ENCODE measurements at places on chromosomes 5 and 9.

GRCh38 chr5:123089914-123090660, 1.0 kb downstream of the PRDM6 start:
- no peak for DNase-seq

GRCh38 chr5:39775086-39775796, 350.5 kb upstream of the DAB2 start:
- DNase-seq = no peak

DNA sequence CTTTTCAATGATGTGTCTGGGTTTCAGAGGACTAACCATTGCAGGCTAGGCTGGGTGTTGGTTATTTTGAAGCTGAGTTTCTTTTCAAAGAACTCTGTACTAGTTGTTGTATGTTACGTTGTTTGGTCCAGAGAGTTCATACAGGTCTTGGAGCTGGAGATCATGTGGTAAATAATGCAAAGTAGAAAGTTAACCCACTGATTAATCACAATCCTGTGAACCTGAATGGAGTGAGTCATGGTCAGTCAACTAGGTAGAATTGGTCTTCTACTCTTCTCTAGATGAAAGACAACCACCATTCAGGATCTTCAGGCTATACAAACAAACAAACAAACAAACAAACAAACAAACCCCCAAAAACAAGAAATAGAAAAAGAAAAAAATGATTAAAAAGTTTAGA, 388.9 kb upstream of the ACTBL2 start:
- no peak for DNase-seq

DNA sequence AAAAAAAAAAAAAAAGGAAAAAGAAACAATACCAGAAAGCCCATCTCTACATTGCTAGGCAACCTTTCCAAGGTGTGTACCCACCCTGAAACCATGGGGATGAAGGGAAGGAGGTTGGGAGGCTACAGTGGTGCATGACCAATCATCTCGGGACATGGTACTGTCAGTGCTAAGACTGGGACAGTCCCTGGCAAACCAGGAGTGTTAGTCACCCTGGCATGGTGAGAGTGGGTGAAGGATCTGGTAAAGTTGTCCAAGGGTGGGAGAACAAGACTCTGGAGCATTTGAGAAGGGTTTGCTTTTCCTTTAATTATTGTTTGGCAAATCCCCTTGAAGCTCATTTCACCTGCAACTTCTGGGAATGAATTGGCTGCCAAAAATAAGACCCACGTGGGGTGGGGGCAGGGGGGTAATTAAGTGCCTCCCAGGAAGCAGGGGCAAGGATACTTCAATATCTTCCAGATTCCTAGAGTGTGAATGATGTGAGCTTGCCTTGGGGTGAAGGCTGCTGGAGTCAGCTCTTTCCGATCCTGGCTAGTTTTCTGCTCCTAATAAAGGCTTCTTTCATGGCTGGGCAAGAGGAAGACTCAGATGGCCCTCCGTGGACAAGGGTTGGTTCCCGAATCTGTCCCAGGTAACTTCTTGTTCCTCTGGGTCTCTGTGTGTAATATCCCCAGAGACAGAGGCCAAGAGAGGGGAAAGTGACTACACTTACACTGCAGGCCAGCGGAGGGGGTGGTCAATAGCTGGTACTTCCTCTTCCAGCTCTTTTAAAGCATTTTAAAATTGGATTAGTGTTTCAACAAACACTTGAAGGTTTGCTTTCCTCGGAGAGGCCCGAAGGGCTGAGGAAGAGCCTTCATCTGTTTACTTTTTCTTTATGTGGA, 61.6 kb upstream of the SPRY4 start:
- no peak for DNase-seq

DNA sequence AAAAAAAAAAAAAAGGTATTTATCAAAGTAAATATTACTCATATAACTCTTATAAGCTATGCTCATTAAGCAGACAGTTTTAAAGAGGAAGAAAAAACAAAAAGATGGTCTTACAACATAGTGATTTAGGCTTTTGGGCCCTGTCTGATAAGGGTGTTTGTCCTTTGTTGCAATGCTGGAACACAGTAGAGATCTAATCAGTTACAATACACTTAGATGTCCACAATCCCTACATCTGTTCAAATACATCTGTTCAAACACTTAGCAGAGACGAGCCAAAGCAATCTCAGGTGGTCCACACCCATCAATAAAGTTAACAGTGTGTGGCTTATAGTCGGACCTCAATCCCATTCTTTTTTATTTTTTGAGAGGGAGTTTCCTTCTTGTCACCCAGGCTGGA, 11.0 kb downstream of the PRXL2C start:
- DNase-seq = no peak

DNA sequence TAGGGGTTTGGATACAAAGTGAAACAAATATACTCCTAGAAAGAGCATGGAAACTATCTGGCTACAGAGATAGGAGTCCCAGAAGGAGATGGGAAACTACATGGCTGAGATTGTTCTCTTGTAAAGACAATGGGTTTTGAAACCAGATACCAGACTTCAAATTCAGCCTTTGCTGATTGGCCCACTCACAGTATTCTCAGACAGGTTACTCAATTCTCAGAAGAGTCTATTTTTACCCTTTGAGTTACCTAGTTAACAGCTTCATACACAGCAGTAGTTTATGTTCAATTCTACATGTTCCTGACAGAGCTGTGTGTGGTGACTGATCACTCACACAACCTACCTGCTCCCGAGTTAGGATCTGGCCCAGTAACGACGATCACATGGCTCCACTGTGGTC, 14.1 kb downstream of the ZFP62 start:
- DNase-seq = no peak

DNA sequence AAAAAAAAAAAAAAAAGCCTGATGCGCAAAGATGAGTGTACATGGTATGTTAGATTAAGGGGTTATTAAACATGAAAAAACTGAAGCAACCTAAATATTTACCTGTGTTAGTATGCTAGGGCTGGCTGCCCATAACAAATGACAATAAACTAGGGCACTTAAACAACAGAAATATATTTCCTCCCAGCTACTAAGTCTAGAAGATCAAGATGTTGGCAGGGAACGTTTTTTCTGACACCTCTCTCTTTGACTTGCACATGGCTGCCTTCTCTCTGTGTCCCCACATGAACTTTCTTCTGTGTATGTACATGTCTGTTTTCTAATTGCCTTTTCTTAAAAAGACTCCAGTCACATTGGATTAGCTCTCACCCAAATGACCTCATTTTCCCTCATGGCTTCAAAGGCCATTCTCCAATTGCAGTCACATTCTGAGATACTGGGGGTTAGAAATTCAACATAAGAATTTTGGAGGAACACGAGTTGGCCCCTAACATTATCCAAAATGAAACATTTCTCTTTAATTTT, 694.5 kb downstream of the CDH9 start:
- no peak for DNase-seq

Data from stimulated activated CD4-positive, alpha-beta T cell treated with anti-CD3 and anti-CD28 coated beads, Interleukin-1b, Interleukin-23, amount 100 ng/mL, for 24 hours (primary cell).